ENCODE measurements at places on chromosomes 1 and 21. TPM values are rescaled to one million over a fixed set of nuclear protein-coding genes. Genes with fewer than 3 reads are reported as not detected.

Gene GJA8
- not detected for total RNA-seq

DNA sequence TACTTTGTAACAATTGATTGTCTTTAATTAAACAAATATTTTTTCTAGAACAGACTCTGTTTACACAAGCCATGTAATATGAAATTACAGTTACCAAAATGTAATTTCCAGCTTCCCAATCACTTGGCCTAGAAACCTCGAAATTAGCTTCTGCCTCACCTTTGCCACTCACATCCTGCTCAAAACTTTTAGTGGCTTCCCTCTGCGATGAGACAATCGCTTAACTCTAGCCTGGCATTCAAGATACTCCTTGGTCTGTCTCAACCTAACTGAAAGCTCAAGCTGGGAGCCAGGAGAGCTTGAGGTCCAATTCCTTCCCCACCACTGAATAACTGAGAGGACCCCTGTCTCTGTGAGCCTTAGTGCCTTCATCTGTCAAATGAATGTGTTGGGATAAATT lies 42.8 kb downstream of the GFI1 start:
- DNase-seq = no peak
- no peaks in the 10 kb centered on the region for H3K27me3 ChIP-seq
- peaks cover 14% of the 10 kb centered on the region for H3K4me1 ChIP-seq
- H3K4me3 ChIP-seq = no peak overlapping the region

DNA sequence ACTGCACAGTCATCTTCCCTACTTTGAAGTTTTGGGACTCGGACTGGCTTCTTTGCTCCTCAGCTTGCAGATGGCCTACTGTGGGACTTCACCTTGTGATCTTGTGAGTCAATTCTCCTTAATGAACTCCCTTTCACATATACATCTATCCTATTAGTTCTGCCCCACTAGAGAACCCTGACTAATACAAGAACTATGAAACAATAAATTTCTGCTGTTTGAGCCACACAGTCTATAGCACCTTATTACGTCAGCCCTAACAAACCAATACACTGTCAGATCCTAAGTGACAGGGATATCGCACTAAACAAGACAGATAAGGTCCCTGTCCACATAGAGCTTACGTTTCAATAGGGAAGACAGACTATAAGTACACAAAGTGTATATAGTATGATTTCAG lies 120.1 kb downstream of the PLPP3 start:
- peaks cover 4% of the 10 kb centered on the region for H3K4me1 ChIP-seq
- H3K27me3 ChIP-seq = no peaks in the 10 kb centered on the region
- H3K36me3 ChIP-seq = no peaks in the 10 kb centered on the region

Gene OR2T35
- not detected for total RNA-seq

- H3K36me3 ChIP-seq = no peaks in the 10 kb centered on the region
- DNase-seq = no peak
- no peaks in the 10 kb centered on the region for H3K4me1 ChIP-seq
- no peaks in the 10 kb centered on the region for H3K27me3 ChIP-seq
- no peak overlapping the region for H3K27ac ChIP-seq
Measured at GRCh38 chr1:240515505-240515904, 96.5 kb downstream of the GREM2 start.

- no peaks in the 10 kb centered on the region for H3K27me3 ChIP-seq
- H3K27ac ChIP-seq = no peak overlapping the region
- DNase-seq = no peak
Measured at GRCh38 chr1:24594328-24594598, 38.4 kb downstream of the NCMAP start.

Gene HCN3
- 5.9 TPM for total RNA-seq

Gene IFI44L
- not detected for total RNA-seq

DNA sequence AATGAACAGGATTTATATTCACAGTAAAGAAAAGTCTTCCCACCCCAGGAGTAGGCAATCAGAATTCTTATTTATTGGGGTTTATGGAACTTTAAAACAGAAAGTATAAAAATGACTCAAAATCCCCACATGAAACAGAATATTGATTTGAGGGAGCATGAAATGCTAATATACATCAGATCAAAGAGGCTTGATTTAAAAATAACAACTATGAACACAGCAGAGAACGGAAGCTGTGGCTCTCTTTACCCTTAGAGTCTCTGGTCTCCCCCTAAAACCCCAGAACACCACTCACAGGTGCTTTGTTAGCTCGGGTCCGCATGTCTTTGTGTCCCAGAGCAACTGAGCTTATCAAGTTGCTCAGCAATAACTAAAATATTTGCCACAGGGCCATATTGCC lies 31.2 kb upstream of the FASLG start:
- no peaks in the 10 kb centered on the region for H3K36me3 ChIP-seq
- no peaks in the 10 kb centered on the region for H3K27me3 ChIP-seq
- DNase-seq = no peak

Gene REN
- not detected for total RNA-seq

GRCh38 chr21:26490771-26491170 lies 82.3 kb downstream of the CYYR1 start:
- H3K27me3 ChIP-seq = no peaks in the 10 kb centered on the region
- peak overlapping the region; percentile 90 for H3K27ac ChIP-seq
- peak; percentile 54 for DNase-seq
- H3K4me3 ChIP-seq = peak overlapping the region; percentile 6
- H3K4me1 ChIP-seq = peaks cover 25% of the 10 kb centered on the region

GRCh38 chr1:113980110-113980509 lies 836 bp downstream of the OLFML3 start:
- peaks cover 60% of the 10 kb centered on the region for H3K4me1 ChIP-seq
- H3K27ac ChIP-seq = no peak overlapping the region
- H3K27me3 ChIP-seq = no peaks in the 10 kb centered on the region
- no peak for DNase-seq
- H3K4me3 ChIP-seq = no peak overlapping the region

DNA sequence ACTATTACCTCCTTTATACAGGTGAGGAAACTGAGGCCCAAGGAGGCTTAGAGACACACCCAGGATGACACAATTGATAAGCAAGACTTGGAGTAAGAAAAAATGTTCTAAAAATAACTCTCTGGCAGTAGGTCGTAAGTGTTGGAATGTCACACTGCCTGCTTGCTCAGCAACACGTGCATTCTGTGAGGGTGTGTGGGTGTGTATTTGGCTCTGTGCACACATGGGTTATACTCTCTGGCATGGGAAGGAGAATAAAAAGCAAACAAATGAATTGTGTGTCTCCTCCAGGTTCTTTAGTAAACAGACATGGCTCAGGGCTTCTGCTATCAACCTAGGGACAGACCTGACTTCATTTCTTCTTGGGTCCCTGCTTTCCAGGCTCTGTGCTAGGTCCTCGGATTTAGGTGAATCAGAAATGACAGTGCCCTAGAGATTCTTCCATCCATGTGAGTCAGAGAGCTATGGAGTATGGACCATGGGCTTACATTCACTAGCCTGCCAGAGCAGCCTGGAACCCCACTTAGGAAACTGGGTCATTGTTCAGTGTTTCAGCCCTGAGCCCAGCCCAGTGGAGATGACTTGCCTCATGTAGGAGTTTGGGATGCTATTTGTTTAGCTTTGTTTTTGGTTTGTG lies 72.4 kb downstream of the ELAVL4 start:
- no peaks in the 10 kb centered on the region for H3K36me3 ChIP-seq
- no peaks in the 10 kb centered on the region for H3K27me3 ChIP-seq
- DNase-seq = no peak
- no peak overlapping the region for H3K27ac ChIP-seq
- H3K4me1 ChIP-seq = no peaks in the 10 kb centered on the region
- no peak overlapping the region for H3K4me3 ChIP-seq

DNA sequence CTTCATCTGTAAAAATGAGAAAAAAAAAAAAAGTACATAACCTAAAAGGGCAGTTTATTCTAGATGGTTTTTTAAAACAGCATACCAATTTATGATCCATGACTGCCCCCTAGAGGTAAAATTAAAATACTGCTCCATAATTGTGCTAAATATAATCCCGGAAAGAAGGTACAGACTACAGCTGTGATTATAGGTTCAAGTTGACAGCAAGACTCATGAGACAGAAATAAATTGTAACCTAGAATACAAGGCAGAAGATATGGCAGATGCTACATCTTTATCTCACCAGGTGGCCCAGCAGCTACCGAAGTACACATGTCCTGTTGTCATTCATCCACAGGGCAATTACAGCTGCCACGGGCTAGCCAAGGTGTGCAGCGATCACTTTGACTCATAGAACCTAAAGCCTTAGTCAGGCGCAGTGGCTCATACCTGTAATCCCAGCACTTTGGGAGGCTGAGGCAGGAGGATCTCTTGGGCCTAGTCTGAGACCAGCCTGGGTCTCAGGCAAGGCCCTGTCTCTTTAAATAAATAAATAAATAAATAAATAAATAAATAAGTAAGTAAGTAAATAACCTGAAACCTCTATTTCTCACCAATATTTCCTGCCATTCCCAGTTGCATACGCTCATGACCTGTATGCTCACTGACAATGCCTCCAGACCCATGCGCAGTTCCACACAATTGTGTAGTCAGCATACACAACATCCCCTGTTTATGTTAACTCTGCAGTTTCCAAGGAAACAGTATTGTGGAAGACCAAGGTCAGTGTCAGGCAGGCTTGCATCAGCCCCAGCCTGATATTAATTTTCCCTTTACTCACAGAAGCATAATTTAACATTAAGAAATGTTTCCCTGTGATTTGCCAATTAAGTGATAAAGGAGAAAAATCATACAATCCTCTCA lies 18.3 kb upstream of the PPIE start:
- no peaks in the 10 kb centered on the region for H3K4me1 ChIP-seq
- DNase-seq = peak; percentile 51
- H3K27me3 ChIP-seq = peaks cover 99% of the 10 kb centered on the region
- H3K36me3 ChIP-seq = no peaks in the 10 kb centered on the region
- no peak overlapping the region for H3K27ac ChIP-seq

Gene C4BPB
- not detected for total RNA-seq

Gene CR1L
- not detected for total RNA-seq

DNA sequence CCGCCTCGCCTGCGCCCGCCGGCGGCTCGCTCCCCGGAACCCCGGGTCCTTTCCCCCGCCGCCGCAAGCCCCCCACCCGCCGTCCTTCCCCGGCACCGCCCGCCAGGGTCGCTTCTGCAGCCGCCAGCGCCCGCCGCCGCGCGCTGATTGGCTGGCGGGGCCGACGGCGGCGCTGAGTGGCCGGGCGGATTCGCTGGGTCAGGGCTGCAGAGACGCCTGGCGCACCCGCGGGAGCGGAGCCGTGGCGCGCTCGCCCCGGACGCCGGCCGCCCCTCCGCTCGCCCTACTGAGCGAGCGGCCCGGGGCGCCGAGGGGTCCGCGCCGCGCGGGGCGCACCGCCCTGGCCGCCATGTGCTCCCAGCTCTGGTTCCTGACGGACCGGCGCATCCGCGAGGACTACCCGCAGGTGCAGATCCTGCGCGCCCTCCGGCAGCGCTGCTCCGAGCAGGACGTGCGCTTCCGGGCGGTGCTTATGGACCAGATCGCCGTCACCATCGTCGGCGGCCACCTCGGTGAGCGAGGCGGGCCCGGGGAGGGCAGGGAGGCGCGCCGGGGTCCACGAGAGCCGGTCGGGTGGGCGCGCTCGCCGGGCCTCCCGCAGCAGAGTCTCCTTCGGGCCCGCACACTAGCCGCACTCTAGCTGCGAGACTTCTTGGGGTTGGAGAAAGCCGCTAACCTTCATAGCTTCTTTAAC lies at the start of gene RIMKLA:
TSS of gene RIMKLA (plus strand) at position 207 of the 694 bp plus-strand sequence. CDS start at position 350, 143 bp downstream.
- H3K27me3 ChIP-seq = peaks cover 51% of the 10 kb centered on the region
- peak within 1 kb of the TSS; percentile 79 for H3K4me3 ChIP-seq
- peaks cover 8% of the 10 kb centered on the region for H3K4me1 ChIP-seq
- no peaks in the 10 kb centered on the region for H3K36me3 ChIP-seq
- H3K27ac ChIP-seq = no peak within 1 kb of the TSS

DNA sequence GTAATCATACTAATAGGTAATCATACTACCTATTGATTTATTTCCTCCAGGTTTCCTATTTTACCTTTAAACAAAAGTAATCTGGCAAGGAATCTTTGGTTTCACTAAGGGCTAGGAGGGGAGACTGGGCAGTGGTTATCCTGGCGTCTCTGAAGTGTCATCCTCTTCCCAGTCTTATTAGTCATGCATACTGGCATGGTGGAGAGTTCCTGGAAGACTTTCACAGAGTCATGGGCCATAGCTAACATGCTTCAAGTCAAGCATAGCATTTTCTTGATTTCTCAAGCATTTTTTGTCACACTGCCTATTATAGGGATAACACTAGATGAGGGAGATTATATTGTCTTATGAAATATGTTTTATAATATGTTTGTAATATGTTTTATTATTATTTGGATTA lies 64.0 kb upstream of the ASB17 start:
- no peak overlapping the region for H3K4me3 ChIP-seq
- H3K27ac ChIP-seq = no peak overlapping the region
- no peaks in the 10 kb centered on the region for H3K27me3 ChIP-seq
- H3K36me3 ChIP-seq = no peaks in the 10 kb centered on the region

Gene CALML6
- not detected for total RNA-seq

Gene MRPL9
- total RNA-seq = 86.4 TPM

DNA sequence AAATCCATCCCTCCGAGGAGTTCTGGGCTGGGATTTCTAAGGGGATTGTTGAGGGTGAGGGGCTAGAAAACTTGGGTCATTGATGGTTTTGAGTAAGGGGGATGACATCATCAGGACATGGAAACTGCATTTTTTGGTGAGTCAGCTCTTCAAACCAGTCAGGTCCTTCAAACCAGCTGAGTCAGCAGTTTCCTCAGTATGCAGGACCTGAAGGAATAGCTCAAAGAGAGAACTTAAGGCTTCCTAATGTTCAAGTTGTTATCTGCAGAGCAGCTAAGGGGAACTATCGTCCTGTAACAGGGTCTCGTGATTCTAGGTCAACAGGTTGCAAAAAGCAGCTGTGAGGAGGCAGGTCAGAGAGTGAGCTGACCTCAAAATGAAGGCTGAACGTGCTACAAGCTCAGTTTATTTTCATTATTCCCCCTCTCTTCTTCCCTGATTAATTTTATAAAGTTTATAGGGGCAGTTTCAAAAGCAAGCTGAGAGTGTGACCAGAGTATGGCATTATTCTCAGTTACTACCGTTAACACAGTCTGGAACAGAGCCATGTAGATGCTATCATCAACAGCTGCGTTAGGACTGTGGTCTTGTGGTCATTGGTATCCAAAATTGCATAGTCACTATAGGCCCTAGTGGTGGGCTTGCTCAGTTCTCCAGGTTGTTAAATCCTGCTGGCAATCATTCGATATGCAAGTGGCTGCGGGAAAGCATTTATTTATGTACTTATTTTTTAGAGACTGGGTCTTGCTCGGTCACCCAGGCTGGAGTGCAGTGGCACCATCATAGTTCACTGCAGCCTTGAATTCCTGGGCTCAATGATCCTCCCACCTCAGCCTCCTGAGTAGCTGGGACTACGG lies 10.7 kb upstream of the SDC3 start:
- no peaks in the 10 kb centered on the region for H3K36me3 ChIP-seq
- H3K27ac ChIP-seq = no peak overlapping the region
- no peaks in the 10 kb centered on the region for H3K27me3 ChIP-seq
- H3K4me1 ChIP-seq = no peaks in the 10 kb centered on the region
- DNase-seq = no peak
- no peak overlapping the region for H3K4me3 ChIP-seq

- no peaks in the 10 kb centered on the region for H3K36me3 ChIP-seq
- no peak overlapping the region for H3K4me3 ChIP-seq
- H3K27ac ChIP-seq = no peak overlapping the region
- H3K27me3 ChIP-seq = no peaks in the 10 kb centered on the region
- no peak for DNase-seq
Measured at GRCh38 chr1:87720561-87720960, 391.9 kb downstream of the LMO4 start.

Gene CRB1
- total RNA-seq = 2.3 TPM

- DNase-seq = no peak
- no peaks in the 10 kb centered on the region for H3K27me3 ChIP-seq
- H3K36me3 ChIP-seq = no peaks in the 10 kb centered on the region
- no peaks in the 10 kb centered on the region for H3K4me1 ChIP-seq
- no peak overlapping the region for H3K4me3 ChIP-seq
Measured at GRCh38 chr1:239630767-239631166, 244.4 kb downstream of the CHRM3 start.

- H3K36me3 ChIP-seq = no peaks in the 10 kb centered on the region
- no peaks in the 10 kb centered on the region for H3K4me1 ChIP-seq
- H3K4me3 ChIP-seq = no peak overlapping the region
- H3K27me3 ChIP-seq = no peaks in the 10 kb centered on the region
- H3K27ac ChIP-seq = no peak overlapping the region
Measured at GRCh38 chr21:31283025-31283424, 61.0 kb downstream of the TIAM1 start.

Measured in neural progenitor cell (in vitro differentiated cells).